ENCODE measurements at places on chromosomes 16 and 17.

DNA sequence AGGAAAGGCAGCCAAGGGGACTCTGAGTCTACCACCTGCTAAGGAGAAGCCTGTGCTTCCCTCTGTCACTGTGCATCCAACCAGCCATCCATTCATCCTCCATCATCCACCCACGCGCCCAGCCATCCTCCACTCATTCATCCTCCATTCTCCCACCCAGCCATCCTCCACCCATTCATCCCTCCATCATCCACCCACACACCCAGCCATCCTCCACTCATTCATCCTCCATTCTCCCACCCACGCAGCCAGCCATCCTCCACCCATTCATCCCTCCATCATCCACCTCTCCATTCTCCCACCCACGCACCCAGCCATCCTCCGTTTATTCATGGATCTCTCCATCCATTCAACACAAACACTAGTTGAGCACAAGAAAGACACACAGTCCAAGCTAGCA is 74.1 kb downstream of the COG7 start:
- no peak for DNase-seq
- H3K4me3 ChIP-seq, result no peak overlapping the region
- no peaks in the 10 kb centered on the region for H3K27me3 ChIP-seq
- no peaks in the 10 kb centered on the region for H3K4me1 ChIP-seq
- H3K36me3 ChIP-seq, result no peaks in the 10 kb centered on the region

- no peaks in the 10 kb centered on the region for H3K36me3 ChIP-seq
- H3K27ac ChIP-seq, result peak overlapping the region; percentile 59
- H3K27me3 ChIP-seq, result no peaks in the 10 kb centered on the region
- peak; percentile 68 for DNase-seq
Observed at GRCh38 chr17:65664266-65664665, 102.8 kb upstream of the AXIN2 start.

GRCh38 chr16:77548766-77549165 is 113.9 kb upstream of the ADAMTS18 start:
- H3K4me1 ChIP-seq, result no peaks in the 10 kb centered on the region
- no peak overlapping the region for H3K27ac ChIP-seq
- H3K4me3 ChIP-seq, result no peak overlapping the region
- H3K36me3 ChIP-seq, result no peaks in the 10 kb centered on the region
- H3K27me3 ChIP-seq, result no peaks in the 10 kb centered on the region

DNA sequence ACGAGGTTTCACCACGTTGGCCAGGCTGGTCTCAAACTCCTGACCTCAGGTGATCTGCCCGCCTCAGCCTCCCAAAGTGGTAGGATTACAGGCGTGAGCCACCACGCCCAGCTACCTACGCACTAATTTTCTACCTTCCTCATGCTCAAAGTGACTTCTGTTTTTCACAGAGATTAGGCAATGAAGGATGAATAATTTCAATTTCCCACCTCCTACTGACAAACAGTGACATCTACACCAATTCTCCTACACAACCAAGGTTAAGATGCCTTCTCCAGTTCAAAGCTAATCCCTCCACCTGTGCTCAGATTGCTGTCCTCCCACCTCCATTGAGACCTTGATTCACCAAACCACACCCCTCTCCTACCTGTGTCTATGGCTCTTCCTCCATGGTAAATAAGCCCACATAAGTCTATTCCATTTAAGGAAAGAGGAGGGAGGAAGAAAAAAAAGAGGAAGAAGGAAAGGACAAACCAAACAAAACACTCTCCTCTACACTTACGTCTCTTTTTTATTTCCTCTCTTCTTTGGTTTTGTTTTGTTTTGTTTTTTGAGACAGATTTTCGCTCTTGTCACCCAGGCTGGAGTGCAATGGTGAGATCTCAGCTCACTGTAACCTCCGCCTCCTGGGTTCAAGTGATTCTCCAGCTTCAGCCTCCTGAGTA is 5.5 kb upstream of the MED11 start:
- no peak overlapping the region for H3K4me3 ChIP-seq
- H3K27ac ChIP-seq, result no peak overlapping the region
- no peak for DNase-seq
- H3K27me3 ChIP-seq, result no peaks in the 10 kb centered on the region
- H3K36me3 ChIP-seq, result no peaks in the 10 kb centered on the region

- H3K4me3 ChIP-seq, result no peak overlapping the region
- no peak for DNase-seq
- H3K36me3 ChIP-seq, result no peaks in the 10 kb centered on the region
- no peaks in the 10 kb centered on the region for H3K27me3 ChIP-seq
Observed at GRCh38 chr16:50833929-50834328, 92.0 kb downstream of the CYLD start.

DNA sequence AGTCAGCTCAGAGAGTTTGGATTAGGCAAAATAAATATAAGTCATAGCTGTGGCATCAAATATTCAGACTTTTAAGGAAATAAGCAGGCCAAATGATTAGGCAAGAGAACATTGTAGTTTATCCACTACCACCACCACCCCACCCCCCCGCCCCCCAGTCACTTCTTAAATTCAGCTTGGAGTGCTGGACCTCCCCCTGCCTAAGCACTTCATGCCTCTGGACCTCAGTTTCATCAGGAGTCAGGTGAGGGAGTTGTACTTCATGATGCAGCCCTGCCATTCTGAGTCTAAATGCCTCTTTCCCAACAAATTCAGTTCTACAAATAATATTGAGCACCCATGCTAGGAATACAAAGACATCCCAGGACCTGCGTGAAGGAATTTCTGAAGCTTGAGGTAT is 2.0 kb downstream of the POLR2C start:
- H3K27me3 ChIP-seq, result no peaks in the 10 kb centered on the region
- no peak overlapping the region for H3K27ac ChIP-seq
- H3K4me1 ChIP-seq, result peaks cover 13% of the 10 kb centered on the region
- no peak overlapping the region for H3K4me3 ChIP-seq
- no peak for DNase-seq
- H3K36me3 ChIP-seq, result no peaks in the 10 kb centered on the region

DNA sequence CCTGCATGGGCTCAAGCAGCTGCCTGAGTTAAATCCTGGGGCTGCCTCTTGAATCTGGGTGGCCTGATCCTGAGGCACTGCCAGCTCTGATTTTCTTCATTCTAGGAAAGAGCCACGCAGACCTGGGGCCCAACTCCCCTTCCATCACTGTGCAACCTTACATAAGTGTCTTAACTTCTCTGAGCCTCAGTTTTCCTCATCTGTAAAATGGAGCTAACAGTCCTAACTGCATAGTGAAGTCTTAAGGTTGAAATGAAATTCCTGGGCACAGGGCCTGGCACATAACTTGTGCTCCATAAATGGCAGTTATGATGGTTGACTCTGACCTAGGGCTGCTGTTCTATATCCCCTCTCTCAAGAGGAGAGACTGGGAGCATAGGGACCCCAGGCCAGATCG is 236.6 kb downstream of the GSG1L start:
- H3K27ac ChIP-seq, result no peak overlapping the region
- H3K4me1 ChIP-seq, result no peaks in the 10 kb centered on the region
- no peak overlapping the region for H3K4me3 ChIP-seq

DNA sequence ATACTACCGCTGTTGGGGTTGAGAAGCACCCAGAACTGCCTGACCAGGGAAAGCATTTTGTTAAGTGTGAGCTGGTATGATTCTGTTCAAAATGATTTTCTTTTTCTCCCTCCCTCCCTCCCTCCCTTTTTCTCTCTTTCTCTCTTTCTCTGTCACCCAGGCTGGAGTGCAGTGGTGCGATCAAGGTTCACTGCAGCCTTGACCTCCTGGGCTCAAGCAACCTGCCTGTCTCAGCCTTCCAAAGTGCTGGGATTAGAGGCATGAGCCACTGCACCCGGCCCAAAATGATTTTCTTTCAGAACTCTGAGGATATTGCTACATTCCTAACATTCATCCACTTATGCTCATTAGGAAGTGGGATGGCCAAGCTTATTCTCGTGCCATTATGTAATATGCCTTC is 41.3 kb downstream of the SLC47A1 start:
- no peak overlapping the region for H3K27ac ChIP-seq
- H3K27me3 ChIP-seq, result no peaks in the 10 kb centered on the region
- H3K4me3 ChIP-seq, result no peak overlapping the region
- no peaks in the 10 kb centered on the region for H3K36me3 ChIP-seq

DNA sequence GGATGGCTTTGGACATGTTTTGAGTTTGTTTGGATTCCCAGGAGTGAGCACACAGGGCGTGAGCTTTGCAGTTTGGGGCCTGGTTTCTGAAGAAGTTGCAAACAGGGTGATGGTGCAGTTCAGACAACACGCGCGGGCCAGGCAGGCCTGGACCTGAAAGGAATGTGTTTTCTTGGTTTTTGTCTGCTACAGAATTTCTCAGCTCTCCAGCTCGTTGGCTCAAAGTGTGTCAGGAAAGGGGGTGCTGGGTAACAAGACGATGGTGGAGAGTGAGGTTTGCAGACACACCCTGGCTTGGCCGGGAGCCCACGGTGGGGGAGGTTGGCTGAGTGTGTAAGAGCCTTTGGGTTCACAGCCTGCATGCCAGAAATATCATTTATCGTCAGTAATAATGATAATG is 82.3 kb downstream of the CMIP start:
- no peak for DNase-seq
- peak overlapping the region; percentile 59 for H3K27ac ChIP-seq
- no peaks in the 10 kb centered on the region for H3K27me3 ChIP-seq
- peaks cover 6% of the 10 kb centered on the region for H3K4me1 ChIP-seq

GRCh38 chr17:27367121-27367981 is 73.4 kb downstream of the WSB1 start:
- peak; percentile 49 for DNase-seq
- no peaks in the 10 kb centered on the region for H3K36me3 ChIP-seq
- H3K27me3 ChIP-seq, result no peaks in the 10 kb centered on the region
- H3K27ac ChIP-seq, result peak overlapping the region; percentile 68

- no peak within 1 kb of the TSS for H3K27ac ChIP-seq
- peaks cover 19% of the 10 kb centered on the region for H3K4me1 ChIP-seq
- peak within 1 kb of the TSS; percentile 28 for H3K4me3 ChIP-seq
- no peaks in the 10 kb centered on the region for H3K36me3 ChIP-seq
Observed at GRCh38 chr17:39667945-39668924, at the start of gene PNMT. Gene PNMT (plus strand): TSS chr17:39668453. CDS start chr17:39668476, 23 bp downstream.

DNA sequence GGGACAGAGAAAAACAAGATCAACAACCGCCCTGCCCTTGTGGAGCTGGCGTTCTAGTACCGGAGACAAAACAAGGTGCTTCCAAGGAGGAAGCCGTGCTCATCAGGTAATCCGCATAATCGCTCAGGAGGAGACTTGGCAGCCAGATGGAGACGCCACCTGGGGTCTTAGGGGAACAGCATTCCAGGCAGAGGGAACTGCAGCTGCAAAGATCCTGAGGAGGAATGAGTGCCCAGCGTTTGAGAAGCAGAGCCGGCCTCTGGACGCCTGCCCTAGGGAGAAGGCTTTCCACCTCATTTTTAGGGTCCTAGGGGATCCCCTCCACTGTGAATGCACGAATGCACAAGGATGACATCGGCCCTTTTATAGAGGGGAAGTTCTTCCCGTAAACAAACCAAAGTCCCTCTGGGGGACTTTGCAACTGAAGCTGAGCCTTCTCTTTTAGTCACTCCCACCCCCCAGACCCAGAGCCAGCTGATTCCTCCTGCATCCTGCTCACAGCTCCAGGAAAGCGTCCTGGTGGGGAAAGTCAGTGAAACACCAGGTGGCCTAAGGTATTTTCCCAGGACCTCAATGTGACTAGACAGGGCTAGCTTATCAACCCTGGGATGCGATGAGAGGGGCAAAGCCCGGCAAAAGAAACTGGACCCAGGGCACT is 13.2 kb upstream of the MPRIP start:
- H3K27ac ChIP-seq, result no peak overlapping the region
- DNase-seq, result no peak
- H3K36me3 ChIP-seq, result no peaks in the 10 kb centered on the region
- H3K4me1 ChIP-seq, result no peaks in the 10 kb centered on the region
- no peaks in the 10 kb centered on the region for H3K27me3 ChIP-seq
- no peak overlapping the region for H3K4me3 ChIP-seq

- H3K4me3 ChIP-seq, result no peak overlapping the region
- H3K27ac ChIP-seq, result no peak overlapping the region
- no peaks in the 10 kb centered on the region for H3K4me1 ChIP-seq
- no peaks in the 10 kb centered on the region for H3K27me3 ChIP-seq
Observed at GRCh38 chr16:14424595-14424994, 205.5 kb downstream of the PARN start.

- H3K4me1 ChIP-seq, result no peaks in the 10 kb centered on the region
- H3K27ac ChIP-seq, result no peak overlapping the region
Observed at GRCh38 chr17:21358682-21359482, 17.3 kb upstream of the KCNJ12 start.

DNA sequence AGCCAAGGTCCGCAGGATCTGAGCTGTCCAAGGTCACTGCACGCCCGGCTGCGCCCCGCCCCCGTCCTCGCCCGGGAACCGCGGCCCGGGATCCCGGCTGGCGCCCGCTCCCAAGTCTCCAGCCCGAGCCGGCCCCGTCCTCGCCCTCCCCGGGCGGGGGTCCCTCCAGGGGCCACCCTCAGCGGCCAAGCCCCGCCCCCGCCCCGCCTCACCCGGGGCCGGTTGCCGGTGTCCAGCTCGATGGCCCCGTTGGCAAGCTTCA is 216 bp downstream of the VPS9D1 start:
- H3K36me3 ChIP-seq, result no peaks in the 10 kb centered on the region
- peak overlapping the region; percentile 52 for H3K4me3 ChIP-seq
- no peaks in the 10 kb centered on the region for H3K4me1 ChIP-seq
- H3K27me3 ChIP-seq, result no peaks in the 10 kb centered on the region
- no peak for DNase-seq
- peak overlapping the region; percentile 91 for H3K27ac ChIP-seq

DNA sequence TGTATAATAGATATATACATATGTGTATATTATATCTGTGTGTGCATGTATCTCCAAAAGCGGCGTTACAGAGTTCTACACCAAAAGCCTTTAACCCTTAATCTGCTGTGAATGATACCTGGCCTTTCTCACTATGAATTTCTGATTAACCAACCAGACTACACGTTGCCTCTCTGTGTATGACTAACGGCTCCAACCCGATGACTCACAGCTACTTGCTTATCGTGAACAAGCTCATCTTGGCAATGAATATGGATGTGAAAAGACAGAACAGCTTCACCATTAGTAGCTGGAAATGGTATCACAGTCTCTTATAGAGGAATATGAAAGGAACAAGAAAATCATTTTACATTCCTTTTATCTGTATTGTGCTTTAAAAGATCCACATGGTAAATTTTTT is 23.8 kb upstream of the ARHGAP44 start:
- H3K36me3 ChIP-seq, result no peaks in the 10 kb centered on the region
- H3K27me3 ChIP-seq, result no peaks in the 10 kb centered on the region
- DNase-seq, result peak; percentile 63

- DNase-seq, result no peak
- no peaks in the 10 kb centered on the region for H3K27me3 ChIP-seq
- no peak overlapping the region for H3K27ac ChIP-seq
- no peaks in the 10 kb centered on the region for H3K4me1 ChIP-seq
- H3K36me3 ChIP-seq, result no peaks in the 10 kb centered on the region
- no peak overlapping the region for H3K4me3 ChIP-seq
Observed at GRCh38 chr17:76911299-76912017, 43.3 kb downstream of the MGAT5B start.

GRCh38 chr17:43878260-43879175 is 28.8 kb downstream of the MPP2 start:
- no peak overlapping the region for H3K4me3 ChIP-seq
- DNase-seq, result peak; percentile 81
- H3K27me3 ChIP-seq, result no peaks in the 10 kb centered on the region
- peak overlapping the region; percentile 22 for H3K27ac ChIP-seq

- peak overlapping the region; percentile 65 for H3K4me3 ChIP-seq
- H3K27me3 ChIP-seq, result no peaks in the 10 kb centered on the region
- no peak for DNase-seq
- no peaks in the 10 kb centered on the region for H3K4me1 ChIP-seq
- no peaks in the 10 kb centered on the region for H3K36me3 ChIP-seq
- peak overlapping the region; percentile 64 for H3K27ac ChIP-seq
Observed at GRCh38 chr17:16491131-16491702, 776 bp downstream of the LRRC75A start.

GRCh38 chr16:8063159-8063558 is 527.2 kb downstream of the TMEM114 start:
- H3K36me3 ChIP-seq, result no peaks in the 10 kb centered on the region
- H3K27ac ChIP-seq, result no peak overlapping the region
- no peaks in the 10 kb centered on the region for H3K4me1 ChIP-seq
- no peak for DNase-seq
- H3K27me3 ChIP-seq, result no peaks in the 10 kb centered on the region
